ENCODE measurements at places on chromosomes 7 and 10.

GRCh38 chr7:70674571-70675010 lies 457.4 kb upstream of the GALNT17 start:
- no peak for DNase-seq

DNA sequence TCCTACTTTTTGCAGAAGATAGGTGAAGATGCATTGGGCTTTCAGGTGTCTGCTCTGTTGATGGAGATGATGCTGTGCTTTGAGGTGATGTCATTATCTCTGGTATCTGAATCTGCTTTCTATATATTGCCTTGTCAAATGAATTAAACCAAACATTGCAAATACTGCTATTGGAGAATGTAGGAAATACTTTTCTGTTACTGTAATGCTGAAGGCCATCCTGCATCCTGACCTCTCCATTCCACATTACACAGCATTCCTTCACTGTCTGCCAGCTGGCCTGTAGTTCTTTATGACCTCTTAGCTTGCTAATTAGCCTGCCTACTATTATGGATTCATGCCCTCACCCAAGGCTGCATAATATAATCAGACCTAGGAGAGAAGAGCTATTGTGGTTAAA lies 73.2 kb downstream of the VCL start:
- no peak for DNase-seq

DNA sequence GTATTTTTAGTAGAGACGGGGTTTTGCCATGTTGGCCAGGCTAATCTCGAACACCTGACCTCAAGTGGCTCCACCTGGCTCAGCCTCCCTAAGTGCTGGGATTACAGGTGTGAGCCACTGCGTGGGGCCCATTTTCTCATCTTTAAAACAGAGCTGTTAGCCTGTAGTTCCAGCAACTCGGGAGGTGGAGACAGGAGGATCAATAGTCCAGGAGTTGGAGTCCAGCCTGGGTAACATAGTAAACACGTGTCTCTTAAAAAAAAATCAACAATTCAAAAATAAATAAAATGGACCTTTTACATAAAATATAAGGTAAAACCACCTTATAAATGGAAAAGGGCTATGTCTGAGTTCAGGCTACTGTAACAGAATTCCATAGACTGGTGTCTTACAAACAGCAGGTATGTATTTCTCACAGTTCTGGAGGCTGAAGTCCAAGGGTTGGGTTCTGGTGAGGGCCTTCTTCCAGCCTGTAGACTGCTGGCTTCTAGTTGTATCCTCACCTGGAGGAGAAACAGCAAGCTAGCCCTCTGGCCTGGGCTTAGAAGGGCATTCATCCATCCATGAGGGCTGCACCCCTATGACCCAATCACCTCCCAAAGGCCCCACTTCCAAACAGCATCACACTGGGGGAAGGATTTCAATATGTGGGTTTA lies 7.0 kb upstream of the PVRIG start:
- no peak for DNase-seq

DNA sequence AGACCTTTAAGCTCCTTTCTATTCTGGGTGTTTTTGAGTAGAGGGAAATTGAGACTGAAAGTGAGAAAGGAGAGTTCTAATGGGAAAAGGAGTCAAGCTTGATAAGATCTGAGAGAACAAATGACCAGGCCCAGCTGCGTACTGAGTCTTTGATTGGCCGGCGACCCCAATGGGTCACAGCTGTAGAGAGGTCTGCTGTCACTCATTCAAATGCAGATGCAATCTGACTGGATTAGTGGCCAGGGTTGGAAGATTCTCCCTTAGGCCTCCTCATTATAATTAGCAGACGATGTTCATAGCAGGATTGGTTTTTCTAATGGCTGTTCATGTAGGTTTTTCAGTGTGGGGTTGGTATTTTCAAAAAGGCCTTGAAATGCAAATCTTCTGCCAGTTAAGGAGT lies 127.2 kb upstream of the SLC25A13 start:
- no peak for DNase-seq

DNA sequence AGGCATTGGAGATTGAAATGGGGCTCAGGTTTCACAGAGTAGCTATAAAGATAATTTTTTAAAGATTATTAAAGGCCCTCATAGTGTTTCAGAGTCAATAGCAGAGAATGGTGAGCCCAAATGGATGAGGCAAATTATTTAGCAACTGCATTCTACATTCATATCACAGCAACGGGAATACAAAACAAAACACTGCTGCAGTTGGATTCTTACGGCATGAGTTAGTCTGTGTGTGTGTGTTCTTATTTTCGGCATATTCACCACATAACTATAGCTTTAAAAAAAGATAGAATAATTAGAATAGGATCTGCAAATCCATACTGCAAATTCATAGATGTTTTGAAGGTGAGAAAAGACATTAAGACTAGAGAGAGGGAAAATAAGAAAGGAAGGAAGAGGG lies 66.0 kb downstream of the SUGCT start:
- DNase-seq = no peak

GRCh38 chr10:97238855-97239254 lies 53.1 kb upstream of the SLIT1 start:
- no peak for DNase-seq

DNA sequence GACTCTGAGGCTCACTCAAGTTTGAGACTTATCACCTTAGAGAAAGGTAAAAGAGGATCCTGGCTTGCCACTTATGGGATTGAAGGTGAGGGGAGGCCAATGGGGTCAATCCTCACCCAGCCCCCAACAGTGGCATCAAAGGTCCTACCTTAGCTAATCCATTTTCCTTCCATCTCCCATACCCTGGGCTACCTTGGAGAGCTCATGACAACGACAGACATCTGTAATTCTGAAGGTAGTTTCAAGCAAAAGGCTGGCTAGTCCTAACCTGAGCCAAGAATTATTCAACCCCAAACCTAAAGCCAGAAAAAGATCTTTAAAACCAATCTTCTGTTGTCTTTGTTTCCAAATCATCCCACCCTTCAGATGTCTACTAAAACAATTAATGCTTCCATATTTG lies 179.2 kb upstream of the GHITM start:
- DNase-seq = no peak

DNA sequence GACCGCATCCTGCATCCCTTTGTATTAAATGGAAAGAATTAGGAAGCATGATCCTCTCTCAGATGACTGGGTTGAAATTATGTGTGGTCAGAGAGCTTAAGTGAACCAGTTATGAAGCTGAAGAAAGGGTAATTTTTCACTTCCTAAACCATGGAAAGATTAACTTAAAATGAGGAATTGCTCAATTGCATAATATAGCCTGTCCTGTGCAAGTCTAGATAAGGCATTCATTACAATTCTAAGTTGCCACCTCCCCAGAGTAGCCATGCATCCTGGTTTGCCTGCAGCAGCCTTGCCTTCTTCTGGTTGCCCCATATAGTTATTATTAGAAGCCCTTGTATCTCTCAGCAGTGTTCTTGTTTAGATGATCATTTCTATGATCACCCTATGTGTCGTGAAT lies 45.3 kb downstream of the STARD3NL start:
- no peak for DNase-seq

DNA sequence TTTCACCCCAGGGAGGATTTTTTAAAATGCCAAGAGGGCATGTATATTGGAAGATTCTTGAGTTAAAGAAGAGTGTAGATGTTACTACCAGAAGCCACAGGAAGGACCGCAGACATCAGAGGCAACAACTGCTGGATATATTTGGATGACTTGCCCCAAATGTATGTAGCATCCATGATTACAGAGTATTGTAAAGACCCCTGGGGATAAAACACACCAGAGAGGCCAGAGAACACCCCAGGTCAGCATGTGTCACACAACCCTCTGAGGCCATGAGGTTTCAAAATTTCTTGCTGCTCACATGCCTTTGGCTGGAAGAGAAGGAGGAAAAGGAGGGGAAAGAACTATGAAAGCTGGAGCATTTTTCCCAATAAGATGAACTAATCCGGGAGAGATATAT lies 108.0 kb upstream of the LSM8 start:
- DNase-seq = no peak

GRCh38 chr7:13851736-13852135 lies 137.7 kb downstream of the ETV1 start:
- DNase-seq = no peak

DNA sequence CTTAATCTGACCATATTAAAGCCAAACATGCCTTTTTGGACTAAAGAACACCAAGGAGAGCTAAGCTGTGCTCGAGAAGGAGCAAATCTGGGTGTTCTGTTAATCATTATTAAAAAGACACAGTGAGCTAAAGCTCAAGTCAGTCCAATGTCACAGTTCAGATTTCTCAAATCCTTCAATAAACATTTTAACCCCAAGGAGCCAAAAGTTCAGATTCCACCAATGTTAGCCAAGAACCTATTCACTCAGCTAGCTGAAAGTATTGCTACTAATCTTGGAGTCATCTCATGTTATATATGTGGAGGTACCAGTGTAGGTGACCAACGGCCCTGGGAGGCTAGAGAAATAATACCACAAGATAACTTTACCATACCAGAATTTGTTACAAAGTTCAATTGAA lies 14.5 kb upstream of the ZNF33B start:
- DNase-seq = no peak

DNA sequence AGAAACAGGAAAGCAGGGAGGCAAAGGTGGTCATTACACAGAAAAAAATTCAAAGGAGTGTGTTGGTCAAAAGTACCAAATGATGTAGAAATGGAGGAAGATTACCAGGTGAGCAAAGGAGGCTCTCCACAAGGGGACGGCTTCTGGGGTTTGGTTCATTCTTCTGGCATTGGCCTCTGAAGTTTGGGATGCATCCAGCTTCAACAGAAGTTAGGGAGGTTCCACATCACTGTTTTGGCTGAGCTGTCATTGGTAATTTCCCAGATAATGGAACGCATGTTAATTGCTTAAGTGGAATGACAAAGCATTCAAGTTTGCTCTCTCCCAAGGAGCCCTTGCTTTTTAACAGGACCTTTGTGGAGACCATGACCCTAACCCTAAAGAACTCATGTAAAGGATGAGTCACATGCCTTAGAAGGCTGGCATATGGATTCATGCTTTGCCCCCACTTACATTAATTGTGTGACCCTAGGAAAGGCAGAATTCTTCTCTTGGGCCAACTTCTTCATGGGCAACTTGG lies 398.6 kb downstream of the GPAM start:
- DNase-seq = no peak

GRCh38 chr7:104029765-104030164 lies 40.3 kb upstream of the RELN start:
- no peak for DNase-seq

GRCh38 chr7:7496311-7496710 lies 39.4 kb downstream of the COL28A1 start:
- no peak for DNase-seq

DNA sequence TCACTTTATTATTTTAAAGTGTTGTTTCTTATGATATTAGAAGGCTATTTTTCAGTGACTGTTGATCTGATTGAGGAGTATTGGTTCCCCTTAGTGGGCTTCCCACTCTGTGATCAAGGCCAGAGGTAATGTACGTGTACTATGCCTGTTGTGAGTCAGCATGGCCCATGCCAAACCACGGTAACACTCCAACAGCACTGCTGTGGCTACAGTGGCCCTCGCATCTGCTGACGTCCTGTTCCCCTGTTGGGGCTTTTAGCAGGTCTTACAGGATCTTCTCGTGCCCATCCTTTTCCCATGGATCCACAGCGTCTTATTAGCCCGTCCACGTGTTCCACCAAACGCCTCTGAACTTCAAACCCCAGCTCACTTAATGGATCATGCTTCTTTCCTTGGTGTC lies 964.6 kb upstream of the CELF2 start:
- DNase-seq = no peak

DNA sequence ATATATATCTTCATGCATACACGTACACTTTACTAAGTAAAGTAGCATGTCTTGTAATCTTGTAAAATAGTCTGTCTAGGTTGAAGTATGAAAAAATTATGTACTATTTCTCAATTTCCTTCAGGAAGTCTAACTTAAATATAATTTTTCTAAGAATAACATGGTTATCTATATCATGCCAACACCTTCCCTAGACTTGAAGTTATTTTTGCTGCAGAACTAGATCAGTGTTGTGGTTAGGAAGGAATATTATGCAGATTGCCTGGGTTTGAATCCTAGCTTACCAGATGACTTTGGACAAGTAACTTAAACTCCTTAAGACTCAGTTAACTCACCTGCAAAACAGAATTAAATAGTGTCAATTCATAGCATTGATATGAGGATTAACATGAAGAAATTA lies 142.2 kb upstream of the SEMA3A start:
- no peak for DNase-seq

GRCh38 chr10:35316218-35316967 lies 19.9 kb upstream of the CCNY start:
- DNase-seq = no peak

DNA sequence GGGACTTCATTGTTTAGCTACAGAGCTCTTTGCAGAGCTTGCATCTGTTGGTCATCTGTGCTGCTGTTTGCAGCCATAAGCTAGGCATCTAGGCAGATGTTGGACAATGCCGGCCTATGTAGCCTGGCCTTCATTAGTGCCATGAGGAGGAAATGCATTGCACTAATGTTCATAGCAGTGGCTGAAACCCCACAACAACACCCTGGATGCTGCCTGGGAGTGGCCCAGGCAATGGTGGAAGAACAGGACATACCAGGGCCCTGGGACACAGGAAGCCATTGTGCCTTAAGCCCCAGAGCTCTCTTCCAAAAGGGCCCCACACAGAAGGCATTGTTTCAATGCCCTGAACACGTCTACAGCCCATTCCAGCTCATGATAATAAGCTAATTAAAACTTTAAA lies 131.5 kb upstream of the LYZL1 start:
- no peak for DNase-seq

- no peak for DNase-seq
These were observed 577.5 kb upstream of the SORCS1 start for GRCh38 chr10:107741971-107742370.

- no peak for DNase-seq
These were observed 660 bp downstream of the VCL start for GRCh38 chr10:73998623-73998928.

DNA sequence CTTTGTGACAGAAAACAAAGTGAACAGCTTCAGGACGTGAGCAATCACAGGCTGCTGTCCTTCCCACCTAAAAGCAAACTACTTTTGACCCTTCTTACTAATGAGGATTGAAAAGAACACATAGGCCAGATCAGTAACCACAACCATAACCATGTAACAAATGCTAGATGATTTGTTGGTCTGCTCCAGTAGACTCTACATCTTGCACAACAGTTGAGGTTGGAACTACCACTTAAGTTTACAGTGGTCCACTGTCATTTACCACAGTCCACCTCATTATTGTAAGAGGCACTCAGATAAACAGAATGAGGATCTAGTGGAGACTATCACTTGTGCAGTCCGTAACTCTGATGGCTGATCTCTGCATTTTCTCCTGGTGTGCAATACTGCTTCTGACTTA lies 27.8 kb downstream of the NET1 start:
- no peak for DNase-seq

- peak; percentile 9 for DNase-seq
These were observed 423 bp downstream of the BAZ1B start for GRCh38 chr7:73521636-73522104.

- DNase-seq = no peak
These were observed 69.1 kb upstream of the NANOS1 start for GRCh38 chr10:118960157-118961090.

DNA sequence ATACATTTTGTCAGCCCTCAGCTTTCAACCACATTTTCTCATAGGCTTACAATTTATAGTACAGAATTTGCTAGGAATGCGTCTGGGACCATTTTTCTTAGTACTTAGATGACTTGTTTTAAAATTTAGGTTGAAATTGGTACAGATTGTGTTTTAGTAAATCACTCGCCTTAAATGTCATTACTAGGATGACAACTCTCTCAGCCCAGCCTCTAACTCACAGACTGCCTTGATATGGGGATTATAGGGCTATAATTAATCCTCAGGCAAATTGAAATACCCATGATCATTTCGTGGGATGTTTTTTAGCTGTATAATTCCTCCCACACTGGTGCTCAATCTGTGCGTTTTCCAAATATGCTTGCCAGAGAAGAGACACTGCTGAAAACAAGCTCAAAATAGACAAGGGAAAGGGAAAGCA lies 299.7 kb upstream of the AKR1E2 start:
- no peak for DNase-seq
